Epithelial cell of alveolus of lung (primary cell): ENCODE measurements at places on chromosomes 11 and 22. TPM values are rescaled to one million over a fixed set of nuclear protein-coding genes. Genes with fewer than 3 reads are reported as not detected.

HPS5 gene
- 8.9 and 16.4 TPM in 2 replicates for total RNA-seq

ARRB1 gene
- total RNA-seq: 15.2 and 19.5 TPM in 2 replicates

LRRC56 gene
- total RNA-seq: 0.26 and 2.6 TPM in 2 replicates

TCN1 gene
- not detected in 2 replicates for total RNA-seq

GGT5 gene
- 17.7 and 32.3 TPM in 2 replicates for total RNA-seq

MAJIN gene
- not detected in 2 replicates for total RNA-seq

MMP8 gene
- under 0.01 TPM in 1 of 2 replicates, not detected in the other for total RNA-seq

GLYATL2 gene
- total RNA-seq: 0.88 and 1.4 TPM in 2 replicates

INPP5J gene
- total RNA-seq: 0.52 and 1.8 TPM in 2 replicates

PLAAT4 gene
- 13.7 and 31.0 TPM in 2 replicates for total RNA-seq

ROBO4 gene
- total RNA-seq: 0.80 and 5.8 TPM in 2 replicates

MMP12 gene
- total RNA-seq: not detected in 2 replicates
